Fibroblast of skin of left quadriceps (primary cell): ENCODE measurements at places on chromosomes 1 and 21.
A peak's percentile ranks its signal among the peaks of the same experiment; 100 is the strongest.

DNA sequence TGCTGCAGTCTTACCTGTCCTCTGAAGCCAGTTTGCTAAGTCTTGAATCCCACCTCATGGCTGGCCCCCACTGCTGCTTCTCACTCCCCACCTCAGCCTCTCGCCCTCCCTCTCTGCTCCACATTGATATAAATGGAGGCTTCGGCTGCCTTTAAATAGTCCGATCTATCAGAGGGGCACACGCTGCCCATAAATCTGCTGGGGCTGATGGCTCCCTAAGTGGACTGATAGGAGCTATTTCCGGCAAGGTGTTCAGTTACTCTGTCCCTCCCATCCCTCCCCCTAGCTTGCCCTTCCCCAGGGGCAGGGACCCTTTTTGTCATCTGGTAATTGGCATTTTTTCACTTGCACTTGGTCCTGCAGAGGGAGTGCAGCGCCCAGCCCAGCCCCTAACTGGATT, 108.4 kb downstream of the TMEM53 start:
- no peak for DNase-seq

DNA sequence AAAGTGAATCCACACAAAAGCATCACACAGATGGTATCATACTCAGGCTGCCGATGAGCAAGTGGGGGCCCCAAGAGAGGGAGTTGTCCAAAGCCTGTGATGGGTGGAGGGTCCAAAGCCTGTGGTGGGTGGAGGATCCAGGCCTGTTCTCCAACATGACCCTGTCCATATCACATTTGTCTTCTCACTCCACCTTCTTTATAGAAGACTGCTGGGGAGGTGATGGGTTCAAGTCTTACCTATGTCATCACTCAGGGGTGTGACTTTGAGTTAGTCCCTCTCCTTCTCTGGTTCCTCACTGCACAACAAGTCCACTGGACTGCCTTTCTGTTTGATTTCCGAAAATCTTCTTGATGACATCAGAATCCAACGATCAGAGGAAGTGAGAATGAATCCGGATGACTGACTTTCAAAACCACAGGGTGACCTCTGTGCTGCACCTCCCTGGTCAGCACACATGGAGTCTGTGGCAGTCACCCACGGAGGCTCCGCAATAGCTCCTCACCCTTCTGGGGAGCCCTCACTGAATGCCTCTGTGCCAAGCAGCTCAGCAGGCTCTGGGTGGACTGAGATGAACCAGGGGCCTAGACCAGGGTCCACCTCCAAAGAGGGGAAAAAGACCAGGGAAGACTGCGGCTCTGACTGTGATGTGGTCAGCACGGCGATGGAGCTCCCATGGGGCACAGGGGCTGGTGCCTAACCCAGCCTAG, 166.8 kb downstream of the HIVEP3 start:
- no peak for DNase-seq

DNA sequence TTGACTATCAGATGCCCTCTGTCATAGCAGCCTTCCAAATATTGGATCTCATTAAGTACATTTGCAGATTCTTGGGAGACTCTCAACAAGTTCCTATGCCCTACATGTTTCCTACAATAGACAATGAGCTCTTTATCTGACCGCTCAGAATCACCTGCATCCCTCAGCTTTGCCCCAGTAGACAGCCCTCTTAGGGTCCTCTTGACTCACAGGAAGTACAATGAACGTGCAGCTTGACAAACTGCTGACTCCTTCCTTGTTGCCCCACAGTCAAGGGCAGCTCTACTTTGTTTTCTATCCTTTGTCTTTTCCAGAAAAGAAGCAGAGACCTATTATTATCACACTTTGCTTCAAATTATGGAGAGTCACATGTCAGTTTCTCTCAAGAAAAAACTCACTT, 27.6 kb downstream of the SLC44A5 start:
- DNase-seq = no peak

- DNase-seq = no peak
These were observed 8.6 kb downstream of the SMAP2 start for GRCh38 chr1:40382108-40382460.

GRCh38 chr1:19377812-19378718, 65.9 kb downstream of the SLC66A1 start:
- no peak for DNase-seq

GRCh38 chr1:28056129-28056925, 32.1 kb downstream of the EYA3 start:
- no peak for DNase-seq

GRCh38 chr1:106889583-106889982, 166.9 kb upstream of the PRMT6 start:
- no peak for DNase-seq

GRCh38 chr1:55375617-55376258, 160.6 kb upstream of the USP24 start:
- peak; percentile 25 for DNase-seq

GRCh38 chr1:77048615-77049005, 170.6 kb downstream of the PIGK start:
- DNase-seq = no peak

DNA sequence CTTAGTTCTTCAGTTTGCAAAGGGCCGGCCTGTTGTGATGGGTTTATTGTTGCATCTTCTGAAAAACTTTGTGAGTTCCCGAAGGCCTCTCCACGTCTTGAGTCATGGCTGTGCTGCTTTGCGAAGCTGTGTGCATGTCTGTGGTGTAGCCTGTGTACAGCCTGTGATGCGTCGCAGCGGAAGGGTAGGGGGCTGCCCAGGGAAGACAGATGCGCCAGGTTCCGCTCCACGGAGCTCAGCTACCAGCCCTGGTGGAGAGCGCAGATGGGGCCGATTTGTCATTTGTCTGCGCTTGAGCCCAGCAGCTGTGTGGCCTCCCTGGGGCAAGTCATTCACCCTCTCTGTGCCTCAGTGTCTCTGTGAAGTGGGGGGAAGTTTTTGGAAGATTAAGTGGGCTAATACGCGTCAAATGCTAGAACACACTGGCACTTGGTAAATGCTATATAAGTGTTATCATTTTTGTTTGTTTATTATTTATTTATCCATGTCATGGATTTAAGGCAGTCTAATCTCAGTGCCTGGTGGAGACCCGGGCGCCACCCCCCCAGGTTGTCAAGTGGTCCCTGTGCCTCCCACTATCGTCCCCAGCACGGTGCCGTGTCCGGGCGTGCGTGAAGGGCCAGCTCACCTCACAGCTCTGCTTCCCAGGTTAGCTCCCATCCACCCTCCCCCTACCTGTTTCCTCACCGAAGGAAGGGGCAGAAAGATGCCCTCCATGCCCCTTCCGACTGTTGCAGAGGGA, 8.4 kb downstream of the PDE9A start:
- DNase-seq = no peak

GRCh38 chr1:102219463-102219862, 222.7 kb upstream of the OLFM3 start:
- DNase-seq = no peak

DNA sequence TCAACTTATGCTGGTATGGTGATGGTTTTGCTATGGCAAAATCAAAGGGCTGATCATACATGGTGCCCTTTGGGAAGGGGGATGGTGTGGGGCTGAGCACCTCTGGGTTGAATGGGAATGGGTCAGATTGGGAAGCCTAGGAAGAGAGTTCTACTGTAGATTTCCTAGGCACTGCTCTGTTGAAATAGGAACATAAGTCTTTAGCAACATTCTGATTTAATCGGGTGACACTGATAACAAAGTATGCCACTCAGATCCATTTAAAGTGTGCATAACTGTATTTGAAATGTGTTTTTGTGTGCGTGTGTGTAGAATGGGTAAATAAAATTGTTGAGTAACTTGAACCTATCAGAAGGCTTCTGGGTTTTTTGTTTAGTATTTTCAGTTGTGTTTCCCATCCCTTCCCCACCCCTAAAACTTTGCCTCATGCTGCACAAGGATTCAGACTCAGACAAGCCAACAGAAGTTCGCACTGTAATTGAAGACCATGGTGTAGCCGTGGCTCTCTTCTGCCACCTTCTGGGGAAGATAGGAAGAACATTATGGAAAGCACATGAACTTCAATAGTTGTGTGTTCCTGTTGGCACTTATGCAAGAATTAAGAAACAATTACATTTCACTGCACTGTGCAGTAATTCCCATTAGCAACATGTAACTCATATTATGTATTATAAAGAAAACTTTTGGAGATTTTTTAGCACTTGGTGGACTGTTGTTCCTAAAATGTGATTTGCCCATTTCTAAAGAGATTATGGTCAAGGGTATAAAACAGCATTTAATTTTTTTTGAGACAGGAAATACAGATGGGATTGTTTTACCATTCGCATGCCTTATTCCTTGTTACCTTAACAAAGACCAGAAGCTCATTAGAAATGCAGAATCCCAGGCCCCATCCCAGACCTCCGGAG, 10.9 kb upstream of the C4BPB start:
- DNase-seq = peak; percentile 50

DNA sequence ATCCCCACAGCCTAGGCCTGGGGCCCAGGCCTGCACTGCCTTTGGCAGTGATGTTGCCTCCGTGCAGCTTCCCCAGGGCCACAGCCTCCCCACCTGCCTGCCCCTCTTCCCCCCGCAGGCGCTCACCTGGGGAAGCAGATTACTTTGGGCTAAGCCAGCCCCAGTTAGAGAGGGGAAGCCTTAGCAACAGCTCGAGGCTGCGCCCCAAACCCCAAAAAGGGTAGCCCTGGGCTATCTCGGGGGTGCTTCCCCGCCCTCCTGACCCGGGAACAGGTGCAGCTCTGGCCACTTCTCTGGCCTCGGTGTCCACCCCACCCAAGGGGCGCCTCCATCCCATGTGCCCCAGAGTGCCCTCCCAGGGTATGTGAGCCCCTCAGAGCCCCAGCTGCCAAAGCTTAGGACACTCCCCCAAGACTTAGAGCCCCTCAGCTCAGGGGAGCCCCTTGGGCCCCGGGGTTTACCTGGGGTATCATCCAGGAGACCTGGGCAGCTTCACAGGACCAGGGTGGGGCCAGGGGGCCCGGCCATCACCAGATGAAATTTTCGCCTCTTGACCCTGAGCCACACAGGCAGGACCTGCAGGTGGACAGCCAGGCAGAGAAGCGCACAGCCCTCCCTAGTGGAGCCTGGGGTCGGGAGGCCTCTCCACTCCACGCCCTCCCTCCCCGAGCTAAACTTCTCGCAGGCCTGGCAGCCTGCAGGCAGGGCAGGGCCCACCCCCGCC, 3.3 kb upstream of the TTC34 start:
- no peak for DNase-seq

- DNase-seq = peak; percentile 56
These were observed 20.1 kb downstream of the OSBPL9 start for GRCh38 chr1:51636764-51637522.

DNA sequence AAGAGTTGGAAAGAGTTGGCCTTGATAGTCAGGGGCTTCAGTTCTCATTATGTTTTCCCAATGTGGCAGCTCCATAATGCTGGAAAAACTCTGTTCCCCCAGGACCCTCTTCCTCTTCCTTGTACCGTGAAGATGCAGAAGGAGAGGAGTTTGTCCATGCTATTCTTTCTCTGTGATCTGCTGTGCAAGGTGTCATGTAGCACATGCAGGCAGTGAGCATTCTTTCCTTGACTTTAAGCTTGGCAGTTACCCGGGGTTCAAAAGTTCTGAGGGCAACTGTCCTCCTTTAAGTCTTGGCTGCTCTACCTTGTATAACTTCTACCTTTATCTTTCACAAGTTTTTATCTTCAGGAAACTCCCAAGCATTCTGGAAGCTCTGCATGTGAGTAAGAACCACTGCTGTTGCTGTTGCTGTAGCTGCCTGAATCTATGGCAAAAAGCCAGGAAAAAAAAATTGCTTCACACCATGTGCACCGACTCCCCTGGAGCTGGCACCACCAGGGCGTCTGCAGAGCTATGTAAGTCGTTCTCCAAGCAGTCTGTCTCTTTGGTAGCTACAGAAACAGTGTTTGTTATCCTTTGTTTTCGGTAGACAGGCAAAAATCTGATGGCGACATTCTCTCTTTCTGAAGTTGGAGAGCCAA, 42.7 kb upstream of the SLC16A1 start:
- peak; percentile 11 for DNase-seq

GRCh38 chr1:198122693-198123092, 34.1 kb upstream of the NEK7 start:
- no peak for DNase-seq

DNA sequence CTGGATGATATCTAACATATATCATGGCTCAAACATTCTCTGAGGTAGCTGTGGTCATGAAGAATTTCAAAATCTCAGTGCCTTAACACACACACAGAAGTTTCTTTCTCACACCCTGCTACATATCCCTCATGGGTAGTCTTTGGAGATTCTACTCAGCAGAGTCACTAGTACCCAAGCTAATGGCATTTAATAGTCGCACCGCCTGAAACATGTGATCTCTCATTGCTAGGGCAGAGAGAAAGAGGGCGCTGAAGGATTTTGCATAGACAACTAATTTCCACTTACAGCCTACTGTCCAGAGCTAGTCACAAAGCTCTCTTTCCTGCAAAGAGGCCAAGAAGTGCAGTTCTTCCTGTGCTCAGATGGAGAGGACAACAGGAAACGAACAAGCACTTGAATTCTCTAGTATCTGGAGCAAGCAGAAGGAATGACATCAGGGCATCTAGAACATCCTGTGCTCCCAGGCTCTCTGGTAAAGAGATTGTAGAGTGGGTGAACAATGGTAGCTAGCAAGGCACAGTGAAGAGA, 183.4 kb upstream of the PTBP2 start:
- DNase-seq = peak; percentile 59

- no peak for DNase-seq
These were observed 21.5 kb upstream of the SLC44A5 start for GRCh38 chr1:75632350-75632949.

- DNase-seq = no peak
These were observed 364.3 kb downstream of the VAV3 start for GRCh38 chr1:107600607-107601160.

GRCh38 chr21:26900980-26901379, 55.8 kb upstream of the ADAMTS1 start:
- no peak for DNase-seq

- no peak for DNase-seq
These were observed 32.5 kb downstream of the LRRC3 start for GRCh38 chr21:44487831-44488230.

- no peak for DNase-seq
These were observed 219.2 kb downstream of the RERE start for GRCh38 chr1:8598060-8598724.
